ENCODE measurements at places on chromosomes 2 and 18. TPM values are rescaled to one million over a fixed set of nuclear protein-coding genes. Genes with fewer than 3 reads are reported as not detected.

KCNIP3 gene
- total RNA-seq, result 2.9 TPM

- no peak for DNase-seq
- H3K27ac ChIP-seq, result peak overlapping the region; percentile 54
- no peaks in the 10 kb centered on the region for H3K4me1 ChIP-seq
- no peak overlapping the region for H3K4me3 ChIP-seq
Observed at GRCh38 chr2:1459727-1460126, 46.5 kb downstream of the TPO start.

GRCh38 chr2:29762239-29762638 lies 159.1 kb downstream of the ALK start:
- DNase-seq, result no peak
- no peaks in the 10 kb centered on the region for H3K27me3 ChIP-seq
- H3K27ac ChIP-seq, result no peak overlapping the region
- no peak overlapping the region for H3K4me3 ChIP-seq
- peaks cover 31% of the 10 kb centered on the region for H3K4me1 ChIP-seq

DNA sequence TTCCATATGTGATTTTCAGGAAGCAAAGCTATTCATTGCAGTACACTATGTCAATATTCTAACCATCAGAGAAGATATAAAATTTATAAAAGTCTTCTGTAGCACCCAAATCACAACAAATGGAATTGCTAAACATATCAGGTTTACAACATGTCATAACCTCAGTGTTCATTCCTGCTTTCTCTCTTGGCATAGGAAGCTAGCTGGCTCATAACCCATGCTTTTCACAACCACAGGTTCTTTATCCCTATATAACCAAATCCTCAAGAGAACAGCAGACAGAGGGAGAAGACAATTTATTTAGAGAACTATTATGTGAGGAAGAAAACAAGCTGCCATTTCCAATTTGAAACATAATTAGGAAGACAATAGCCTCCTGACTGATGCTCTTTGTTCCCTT lies 997.0 kb upstream of the ACVR2A start:
- no peak overlapping the region for H3K27ac ChIP-seq
- no peak for DNase-seq
- H3K4me1 ChIP-seq, result no peaks in the 10 kb centered on the region
- no peaks in the 10 kb centered on the region for H3K36me3 ChIP-seq
- H3K4me3 ChIP-seq, result no peak overlapping the region

DNA sequence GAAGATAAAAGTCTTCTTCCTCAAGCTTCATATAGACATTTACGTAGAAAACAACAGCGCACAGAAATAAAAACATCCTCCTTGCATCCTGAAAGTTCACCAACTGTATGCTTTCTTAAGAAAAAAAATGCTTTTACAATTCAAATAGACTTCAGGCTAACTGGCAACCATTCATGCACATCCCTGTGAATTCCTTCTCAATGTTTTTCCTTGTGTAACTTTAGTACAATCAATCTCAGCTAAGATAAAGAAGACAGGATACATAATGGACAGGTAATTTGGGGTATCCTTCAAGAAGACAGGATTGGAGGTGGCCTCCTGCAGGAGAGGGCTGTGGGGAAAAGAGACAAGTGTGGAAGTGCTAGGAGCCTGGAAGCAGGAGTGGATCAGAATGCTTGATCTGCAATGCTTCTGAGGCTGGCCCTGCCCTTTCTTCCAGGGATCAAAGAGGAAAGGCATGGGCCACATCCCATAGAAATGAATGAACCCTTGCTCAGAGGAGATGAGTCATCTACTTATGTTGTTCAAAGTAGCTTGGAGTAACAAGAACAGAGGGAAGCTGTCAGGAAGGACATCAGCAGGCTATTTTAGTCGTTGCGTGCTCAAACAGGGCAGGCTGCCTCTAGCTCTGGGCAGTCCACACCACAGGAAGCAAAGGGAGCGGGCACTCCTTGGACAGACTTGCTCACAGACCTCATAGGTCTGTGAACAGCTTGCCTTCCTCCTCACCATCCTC lies 126.6 kb downstream of the TMEM131 start:
- H3K27me3 ChIP-seq, result no peaks in the 10 kb centered on the region
- DNase-seq, result peak; percentile 22
- peaks cover 29% of the 10 kb centered on the region for H3K36me3 ChIP-seq
- H3K4me1 ChIP-seq, result peaks cover 43% of the 10 kb centered on the region
- peak overlapping the region; percentile 91 for H3K27ac ChIP-seq
- peak overlapping the region; percentile 47 for H3K4me3 ChIP-seq
